Activated naive CD8-positive, alpha-beta T cell treated with anti-CD3 and anti-CD28 coated beads for 36 hours (primary cell): ENCODE measurements at places on chromosomes 4 and X. TPM values are rescaled to one million over a fixed set of nuclear protein-coding genes. Genes with fewer than 3 reads are reported as not detected.

DNA sequence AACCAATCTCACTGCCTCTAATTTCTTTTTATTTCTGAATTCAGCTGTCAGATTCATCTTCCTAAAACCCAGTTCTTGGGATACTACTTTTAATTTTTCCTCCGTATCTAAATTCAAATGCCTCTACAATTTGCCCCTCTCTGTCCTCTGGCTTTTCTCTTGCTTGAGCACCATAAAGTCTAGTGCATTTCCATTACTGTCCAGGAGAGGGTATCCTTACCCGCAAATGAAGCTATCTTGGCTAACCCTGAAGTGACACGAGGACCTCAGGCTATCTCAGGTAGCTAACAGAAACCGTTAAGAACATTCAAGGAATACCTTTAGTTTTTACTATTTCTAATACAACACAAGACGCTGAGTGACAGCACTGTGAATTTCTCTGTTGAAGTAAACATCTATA is 49.4 kb upstream of the PRR32 start:
- DNase-seq = no peak

DNA sequence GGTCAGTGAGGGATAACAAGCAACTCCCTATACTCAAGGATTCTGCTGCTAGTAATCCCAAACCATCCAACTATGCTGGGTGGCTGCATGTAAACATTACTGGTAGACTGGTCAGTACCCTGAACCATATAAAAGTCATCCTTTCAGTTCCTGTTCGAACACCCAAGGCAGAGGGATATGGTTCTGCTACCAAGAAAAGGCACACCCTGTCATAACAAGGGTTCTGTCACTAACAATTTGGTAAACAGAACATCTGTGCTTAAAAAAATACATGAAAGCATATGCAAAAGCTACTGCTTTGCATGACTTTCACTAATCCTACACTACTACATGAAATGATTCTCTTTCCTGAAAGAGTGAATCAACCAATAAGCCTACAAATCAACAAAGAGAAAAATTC is 76.8 kb upstream of the MCF2 start:
- DNase-seq = no peak

- no peak for DNase-seq
Observed at GRCh38 chr4:48008021-48008596, 8.4 kb downstream of the CNGA1 start.

GRCh38 chr4:112279882-112280315 is 5.8 kb downstream of the TIFA start:
- DNase-seq = no peak

GRCh38 chr4:38266616-38267015 is 306.4 kb downstream of the PTTG2 start:
- DNase-seq = no peak

DNA sequence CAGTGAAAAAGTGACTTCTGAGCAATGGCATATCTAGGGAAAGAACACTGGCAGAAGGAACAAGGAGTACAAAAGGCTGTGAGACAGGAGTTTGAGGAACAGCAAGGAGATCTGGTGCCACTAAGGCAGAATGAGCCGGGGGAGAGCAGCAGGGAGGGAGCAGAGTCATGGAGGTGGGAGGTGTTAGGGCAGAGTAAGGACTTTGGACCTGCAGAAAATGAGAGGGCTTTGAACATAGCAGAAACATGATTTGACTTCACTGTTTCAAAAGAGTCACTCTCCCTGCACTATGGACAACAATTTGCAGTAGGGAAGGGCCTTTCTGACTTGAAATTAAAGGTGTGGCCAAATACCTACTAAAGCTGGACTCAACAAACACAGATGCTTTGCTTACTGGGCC is 356.2 kb downstream of the ADGRL3 start:
- DNase-seq = no peak

- DNase-seq = no peak
Observed at GRCh38 chr4:143163614-143164013, 21.1 kb upstream of the USP38 start.

DNA sequence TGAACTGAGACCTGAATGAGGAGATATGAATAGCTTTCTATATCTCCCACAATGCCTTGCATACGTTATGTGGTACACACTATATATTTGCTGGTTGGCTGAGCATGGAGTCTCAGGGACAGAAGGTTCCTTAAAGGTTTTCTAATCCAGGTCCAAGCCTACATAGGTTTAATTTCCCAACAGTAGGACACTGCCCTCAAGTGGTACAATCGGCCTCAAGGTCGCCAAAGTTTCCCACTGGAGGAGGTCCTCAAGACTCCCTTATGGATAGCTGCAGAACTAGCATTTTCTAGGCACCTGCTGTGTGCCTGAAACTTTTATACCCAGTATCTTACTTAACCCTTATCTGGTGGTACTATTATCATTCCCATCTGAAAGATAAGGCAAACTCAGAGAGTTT is 21.0 kb upstream of the EFNB1 start:
- no peak for DNase-seq

DNA sequence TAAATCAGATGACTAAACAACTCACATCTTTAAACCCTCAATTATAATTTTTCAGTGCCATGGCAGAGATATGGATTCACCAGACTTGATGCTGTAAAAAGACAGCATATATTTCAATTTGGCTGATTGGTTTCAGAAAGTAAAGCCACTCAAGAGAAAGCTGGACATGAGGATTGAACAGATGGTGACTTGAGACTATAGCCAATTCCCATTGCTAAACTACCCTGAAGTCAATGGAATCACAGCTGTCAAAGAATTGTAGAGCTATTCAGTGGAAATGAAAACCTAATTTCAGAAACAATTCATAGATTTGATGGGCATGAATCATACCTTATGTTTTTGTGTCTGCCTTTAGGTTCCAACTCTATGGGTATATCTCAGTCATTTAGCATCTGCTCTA is 510.6 kb upstream of the BOD1L1 start:
- no peak for DNase-seq

DNA sequence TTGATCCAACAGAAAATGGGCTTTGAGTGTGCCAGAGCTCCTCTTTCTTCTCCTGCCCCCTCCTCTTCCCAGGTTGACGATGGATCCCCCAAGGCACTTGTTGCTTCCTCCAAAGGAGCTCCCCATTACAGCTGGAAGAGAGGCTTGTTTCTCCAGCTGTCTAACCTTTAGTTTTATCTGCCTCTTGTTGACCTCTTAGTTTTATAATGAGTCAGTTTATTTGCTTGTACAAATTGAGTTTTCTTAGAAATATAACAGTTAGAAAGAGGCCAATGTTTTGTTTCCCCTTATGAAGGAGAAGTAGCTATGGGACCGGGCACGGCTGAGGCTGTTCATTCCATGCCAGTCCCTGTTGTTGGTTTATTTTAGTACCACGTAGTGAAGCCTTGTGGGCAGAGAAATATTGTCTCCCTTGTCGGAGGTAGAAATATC is 158.2 kb downstream of the SPRY1 start:
- DNase-seq = no peak

The SLC34A2 gene
- total RNA-seq = not detected

The SLC6A8 gene
- 0.68 TPM for total RNA-seq
